ENCODE measurements at places on chromosomes 3 and 15.

DNA sequence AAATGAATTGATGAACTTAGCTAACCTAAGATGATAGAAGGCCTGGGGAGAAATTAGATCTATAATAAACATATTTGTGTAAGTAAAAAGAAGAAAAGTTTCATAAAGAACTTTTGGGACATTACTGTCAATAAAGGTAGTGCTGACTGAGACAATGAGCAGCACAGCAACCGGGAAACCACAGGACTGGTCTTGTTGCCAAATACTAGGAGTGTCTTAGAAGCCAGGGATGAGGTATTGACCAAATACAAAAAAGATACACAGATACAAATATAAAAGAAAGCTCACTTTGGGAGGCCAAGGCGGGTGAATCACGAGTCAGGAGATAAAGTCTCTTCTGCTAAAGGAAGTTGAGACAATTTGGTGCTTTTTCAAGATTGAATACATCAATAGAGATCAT lies 362.4 kb upstream of the ZNF385D start:
- no peak for DNase-seq

DNA sequence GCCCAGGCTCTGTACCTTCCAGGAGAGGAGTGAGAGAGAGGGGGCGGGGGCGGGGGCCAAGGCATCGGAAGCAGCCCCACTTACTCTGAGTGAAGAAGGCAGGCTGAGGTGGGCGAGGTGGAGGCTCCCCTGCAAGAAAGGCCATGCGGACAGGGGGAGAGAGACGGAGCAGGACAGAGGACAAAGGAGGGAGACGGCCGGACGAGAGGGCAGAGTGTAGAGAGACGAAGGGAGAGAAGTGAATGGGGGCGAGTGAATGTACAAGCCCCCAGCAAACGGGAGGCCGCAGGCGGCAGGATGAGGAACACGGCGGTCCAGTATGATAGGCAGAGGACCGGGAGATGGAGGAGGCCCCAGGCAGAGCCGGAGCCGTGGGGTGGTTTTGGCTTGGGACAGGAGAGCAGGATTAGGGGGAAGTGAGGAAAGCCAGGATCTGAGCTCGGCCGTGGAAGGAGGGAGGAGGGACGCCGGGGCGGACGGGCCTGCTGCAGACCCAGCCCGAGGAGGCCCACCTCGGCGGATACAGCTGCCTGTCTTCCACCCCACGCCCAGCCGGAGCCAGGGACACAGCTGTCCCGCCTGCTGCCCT lies 38.8 kb downstream of the TNK2 start:
- DNase-seq, result no peak

DNA sequence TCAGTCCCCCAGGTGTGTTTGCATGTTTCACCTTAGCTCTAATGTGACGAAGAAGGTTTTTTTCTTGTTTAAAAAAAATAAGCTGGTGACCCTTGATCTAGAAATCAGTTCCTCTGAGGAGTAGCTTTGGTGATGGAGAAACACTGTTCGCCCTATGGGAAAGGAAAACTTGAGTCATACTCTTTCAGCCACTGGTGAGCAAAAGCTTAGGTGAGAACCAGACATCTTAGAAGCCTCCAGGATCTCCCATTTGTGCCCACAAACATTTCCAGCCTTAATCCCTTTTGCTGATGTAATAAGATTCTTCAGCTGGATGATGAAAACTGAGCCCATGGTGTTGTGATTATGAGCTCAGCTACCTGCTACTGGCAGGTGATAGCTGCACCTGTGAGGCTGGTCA lies 37.8 kb downstream of the SLC27A2 start:
- DNase-seq, result no peak

- DNase-seq, result peak; percentile 63
Measured at GRCh38 chr3:132399054-132399929, 18.0 kb upstream of the DNAJC13 start.

GRCh38 chr3:122942937-122943827 lies 84.4 kb downstream of the SEMA5B start:
- DNase-seq, result peak; percentile 83

GRCh38 chr3:121757087-121757811 lies 7.7 kb upstream of the GOLGB1 start:
- DNase-seq, result no peak

DNA sequence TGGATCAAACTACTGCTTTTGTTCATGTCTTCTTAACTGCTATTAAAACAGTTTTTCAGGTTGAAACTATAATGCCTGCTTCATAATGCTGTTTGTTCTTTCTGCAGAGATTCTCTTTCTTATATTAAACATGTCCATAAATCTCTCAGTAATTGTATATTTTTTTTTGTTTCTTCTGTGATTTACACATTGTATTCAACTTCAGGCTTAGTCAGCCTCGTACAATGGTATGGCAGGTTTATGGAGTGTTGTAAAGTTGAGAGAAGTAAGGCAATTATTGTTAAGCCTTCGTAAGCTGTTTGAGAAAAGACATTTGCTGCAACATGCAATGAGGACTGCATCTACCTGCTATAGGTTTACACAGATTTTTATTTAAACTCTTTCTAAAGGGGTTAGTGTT lies 977.1 kb downstream of the DIPK2A start:
- no peak for DNase-seq
